ENCODE measurements at places on chromosomes 6 and 20. TPM values are rescaled to one million over a fixed set of nuclear protein-coding genes. Genes with fewer than 3 reads are reported as not detected.

DNA sequence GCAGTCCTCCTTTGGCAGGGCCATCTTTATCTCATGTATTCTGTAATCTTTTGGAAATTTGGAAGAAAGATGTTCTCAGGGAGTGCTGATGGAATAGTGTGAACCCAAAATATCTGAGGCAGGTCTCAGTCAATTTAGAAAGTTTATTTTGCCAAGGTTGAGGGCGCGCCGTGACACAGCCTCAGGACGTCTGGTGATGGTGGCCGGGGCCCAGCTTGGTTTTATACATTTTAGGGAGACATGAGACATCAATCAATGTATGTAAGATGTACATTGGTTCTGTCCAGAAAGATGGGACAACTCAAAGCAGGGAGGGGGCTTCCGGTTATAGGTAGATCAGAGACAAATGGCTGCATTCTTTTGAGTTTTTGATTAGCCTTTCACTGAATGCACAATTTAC is 89.8 kb downstream of the ERMARD start:
- DNase-seq, result no peak

- DNase-seq, result peak; percentile 28
These were observed 50.7 kb downstream of the SLC26A8 start for GRCh38 chr6:35973670-35974222.

DNA sequence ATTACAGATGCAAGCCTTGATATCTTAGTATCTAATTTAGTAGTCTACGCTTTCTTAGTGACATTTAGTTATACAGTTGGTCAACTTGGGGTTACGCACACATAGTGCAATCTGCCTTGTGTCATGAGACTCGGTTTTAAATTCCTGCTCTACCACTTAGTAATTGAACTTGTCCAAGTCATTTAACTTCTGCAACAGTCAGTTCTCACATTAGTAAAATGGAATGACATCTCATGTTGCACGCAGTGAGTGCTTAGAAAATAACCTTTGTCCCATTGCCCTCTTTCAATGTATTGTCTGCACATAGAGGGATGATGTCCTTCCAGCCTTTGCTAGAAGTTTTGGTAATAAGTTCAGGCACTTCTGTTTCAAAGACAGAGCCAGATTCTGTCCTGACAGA is 48.6 kb downstream of the TMEM170B start:
- DNase-seq, result no peak

DNA sequence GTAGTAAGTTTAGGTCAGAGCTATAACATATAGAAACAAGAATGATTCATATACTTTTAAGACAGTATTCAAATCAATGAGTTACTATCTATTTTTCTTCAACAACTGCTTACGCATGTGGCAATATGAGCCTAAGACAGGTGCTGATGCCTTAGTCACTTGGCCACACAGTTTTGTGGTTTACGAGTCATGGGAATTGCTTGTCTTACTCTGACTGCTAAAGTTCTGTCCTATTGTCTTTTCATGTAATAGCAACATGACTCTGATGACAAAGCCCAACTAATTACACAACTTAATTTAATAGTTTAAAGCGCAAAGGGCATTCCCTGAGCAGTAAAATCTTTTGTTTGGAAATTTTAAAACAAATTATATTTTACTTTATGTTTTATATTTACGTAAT is 159.3 kb upstream of the CENPW start:
- DNase-seq, result peak; percentile 86

- DNase-seq, result peak; percentile 71
These were observed 5.2 kb downstream of the FAXC start for GRCh38 chr6:99344289-99344688.

DNA sequence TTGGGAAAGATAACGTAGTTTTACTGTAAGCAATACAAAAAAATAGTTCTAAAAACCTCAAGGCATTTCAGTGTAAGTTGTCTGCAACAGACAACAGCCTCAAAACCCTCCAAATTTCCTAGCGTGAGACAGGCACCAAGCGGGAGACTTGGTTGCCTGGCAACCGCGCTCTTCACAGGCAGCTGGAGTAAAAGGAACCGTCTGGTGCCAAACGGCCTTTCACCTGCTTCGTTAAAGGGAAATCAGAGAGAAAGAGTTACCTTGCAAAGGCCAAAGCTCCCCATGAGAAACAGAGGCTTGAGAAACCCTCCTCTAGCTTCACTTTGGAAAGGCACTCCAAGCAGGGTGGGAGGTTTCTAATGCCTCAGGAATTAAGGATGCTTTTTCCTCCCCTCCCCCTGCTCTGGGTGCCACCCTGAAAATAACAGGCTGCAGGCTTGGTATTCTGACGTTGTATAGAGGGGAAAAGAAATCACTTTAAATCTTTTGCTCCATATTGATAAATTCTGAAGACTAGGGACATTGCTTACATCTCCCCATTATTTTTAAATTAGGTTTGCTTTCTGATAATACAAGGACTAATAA is 129.7 kb upstream of the UFL1 start:
- DNase-seq, result no peak

GRCh38 chr20:49993301-49993751 is 10.5 kb downstream of the SNAI1 start:
- DNase-seq, result no peak

DNA sequence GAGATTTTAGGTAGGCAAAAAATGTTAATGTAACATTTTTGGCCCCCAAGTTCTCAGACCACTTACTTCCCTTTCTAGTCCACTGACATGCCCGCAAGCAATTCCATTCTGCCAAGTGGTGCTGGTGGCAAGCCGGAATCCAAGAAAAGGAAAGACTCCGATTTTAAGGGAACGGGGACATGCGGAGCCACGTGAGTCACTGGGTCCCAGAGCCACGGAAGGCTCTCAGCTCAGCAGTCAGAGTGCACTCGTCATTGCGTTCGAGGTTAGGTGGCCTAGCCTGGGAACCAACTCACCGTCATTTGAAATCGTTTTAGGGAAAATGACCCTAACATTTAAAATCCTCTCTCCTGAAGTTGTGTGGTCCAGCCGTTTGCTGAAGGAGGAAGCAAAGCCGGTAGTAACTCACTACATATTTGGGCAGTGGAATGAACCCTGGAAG is 711 bp upstream of the SIRT5 start:
- DNase-seq, result peak; percentile 65

- peak; percentile 41 for DNase-seq
These were observed 88.0 kb upstream of the JAG1 start for GRCh38 chr20:10761786-10762185.

DNA sequence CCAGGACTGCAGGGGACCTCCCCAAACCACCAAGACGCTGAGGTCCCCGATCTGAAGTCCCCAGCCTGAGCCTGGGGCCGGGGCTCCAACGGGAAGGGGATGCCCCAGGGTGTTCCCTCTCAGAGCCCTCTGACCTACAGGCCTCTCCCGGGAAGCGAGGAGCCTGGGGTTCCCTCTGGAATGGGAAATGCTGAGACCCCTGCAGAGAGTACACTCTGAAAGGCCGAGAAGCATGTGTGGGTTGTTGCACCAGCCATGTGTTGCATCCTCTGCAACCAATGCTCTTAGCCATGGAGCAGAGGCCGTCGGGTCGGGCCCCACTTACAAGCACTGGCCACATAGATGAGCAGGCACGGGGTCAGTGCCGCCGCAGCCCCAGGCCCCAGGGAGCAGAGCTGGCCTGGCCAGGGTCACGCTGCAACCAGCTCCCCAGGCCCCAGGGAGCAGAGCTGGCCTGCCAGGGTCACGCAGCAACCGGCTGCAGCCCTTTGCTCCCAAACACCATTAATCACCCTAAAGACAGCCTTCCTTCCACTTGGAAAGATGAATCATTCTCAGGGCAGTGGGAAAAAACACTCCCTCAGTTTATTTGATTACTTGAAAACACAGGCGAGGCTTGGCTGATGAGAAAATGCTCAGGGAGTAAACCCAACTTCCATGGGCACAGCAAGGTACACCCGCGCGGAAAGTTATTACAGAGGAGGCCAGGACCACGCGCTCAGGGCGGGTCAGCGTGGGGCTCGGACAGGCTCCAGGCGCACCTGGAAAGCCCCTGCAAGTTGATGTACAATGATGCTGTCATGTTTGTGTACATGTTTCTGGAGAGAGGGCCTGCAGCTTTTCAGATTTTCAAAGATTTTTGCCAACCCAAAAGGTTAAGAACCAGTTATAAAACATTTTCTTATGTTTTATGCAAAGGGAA is 78.0 kb upstream of the AFDN start:
- DNase-seq, result peak; percentile 26

The LAMP5 gene
- total RNA-seq, result 0.12 TPM

The HRH3 gene
- total RNA-seq, result not detected

The CD93 gene
- total RNA-seq, result under 0.01 TPM

The PACRG gene
- not detected for total RNA-seq

Measured in RPMI7951 (cell line).